ENCODE measurements at places on chromosomes 12 and 14.

- no peak for DNase-seq
These were observed 206.3 kb downstream of the ACSS3 start for GRCh38 chr12:81284137-81284536.

DNA sequence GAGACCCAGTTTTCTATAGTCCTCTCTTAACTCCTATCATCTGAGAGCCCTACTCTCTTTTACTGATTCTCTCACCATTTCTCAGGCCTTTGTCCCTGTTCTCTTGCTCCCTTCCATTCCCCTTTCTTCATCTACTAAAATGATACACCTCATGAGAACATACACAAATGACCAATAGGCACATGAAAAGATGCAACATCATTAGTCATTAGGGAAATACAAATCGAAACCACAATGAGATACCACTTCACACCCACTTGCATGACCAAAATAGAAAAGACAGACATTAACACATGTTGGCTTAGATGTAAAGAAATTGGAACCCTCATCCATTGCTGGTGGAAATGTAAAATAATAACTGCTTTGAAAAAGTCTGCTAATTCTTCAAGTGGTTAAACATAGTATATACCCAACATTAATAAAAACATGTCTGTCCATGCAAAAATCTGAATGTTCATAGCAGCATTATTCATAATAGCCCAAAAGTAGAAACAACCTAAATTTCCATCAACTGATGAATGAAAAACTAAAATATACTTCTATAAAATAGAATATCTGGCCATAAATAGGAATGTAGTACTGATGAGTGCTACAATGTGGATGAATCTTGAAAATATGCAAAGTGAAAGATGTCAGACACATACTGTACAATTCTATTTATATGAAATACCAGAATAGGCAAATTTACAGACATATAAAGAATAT, 66.0 kb downstream of the DENND5B start:
- DNase-seq: no peak

- DNase-seq: no peak
These were observed 80.3 kb downstream of the SYNE2 start for GRCh38 chr14:63933110-63933509.

DNA sequence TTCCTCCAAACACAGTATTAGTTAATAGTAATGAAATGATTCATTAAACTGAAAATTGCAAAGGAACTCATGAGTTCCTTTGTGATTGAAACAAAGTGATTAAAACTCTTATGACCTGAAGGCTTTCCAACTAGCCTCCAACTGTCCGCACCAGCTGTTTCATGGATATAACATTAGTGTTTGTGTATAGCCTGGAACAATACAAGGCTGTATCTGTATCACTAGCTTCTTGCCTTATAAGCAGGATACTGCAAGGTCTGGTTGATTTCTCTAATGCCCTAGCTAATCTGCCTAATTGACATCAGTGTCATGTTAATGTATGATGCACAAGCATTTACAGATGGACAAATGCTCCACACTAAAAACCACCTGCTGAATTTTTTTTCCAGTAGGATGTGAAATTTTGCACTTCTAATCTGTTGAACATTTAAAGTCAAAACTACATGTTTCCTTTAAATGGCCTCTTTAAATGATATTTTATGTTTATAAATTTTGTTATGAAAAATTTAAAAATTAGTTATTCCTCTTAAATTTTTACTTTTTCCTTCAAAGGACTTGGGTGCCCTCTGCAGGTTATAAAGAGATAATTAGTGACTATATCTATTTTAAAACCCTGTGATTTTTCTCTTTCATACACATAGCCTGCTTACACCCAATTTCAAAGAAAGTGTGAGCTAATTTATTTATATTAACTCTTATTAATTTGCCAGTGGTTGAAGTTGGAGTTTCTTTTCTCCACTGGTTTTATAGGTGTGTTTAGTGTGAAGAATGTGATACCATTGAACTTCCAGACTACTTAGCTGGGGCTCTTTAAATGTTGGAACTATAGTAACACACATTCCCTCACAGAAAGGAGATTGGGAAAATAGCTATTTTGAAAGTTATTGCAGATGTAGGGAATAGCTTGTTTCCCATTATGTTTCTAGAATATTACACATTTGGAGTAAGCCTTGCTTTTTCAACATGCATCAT, 25.4 kb downstream of the AP5M1 start:
- DNase-seq: no peak
